Right renal cortex interstitium (tissue), 3 donors: ENCODE measurements at places on chromosomes 2 and 18.
A peak's percentile ranks its signal among the peaks of the same experiment; 100 is the strongest.

DNA sequence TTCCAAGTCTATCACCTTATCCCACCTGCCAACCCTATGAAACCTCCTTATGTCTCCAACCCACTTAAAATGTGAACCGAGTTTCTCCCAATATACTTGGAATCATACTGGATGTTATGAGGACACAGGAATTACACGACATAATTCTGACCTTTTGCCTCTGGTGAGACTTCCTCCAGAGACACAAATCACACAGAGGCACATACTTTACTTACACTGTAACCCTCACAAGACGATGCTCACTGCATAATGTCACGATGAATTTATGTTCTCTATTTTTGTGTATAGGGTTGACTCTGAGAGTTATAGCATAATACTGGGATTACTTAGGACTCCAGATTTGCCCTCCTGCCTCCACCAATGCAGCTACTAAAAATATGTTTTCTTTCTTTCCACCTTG is 28.0 kb upstream of the SETBP1 start:
- DNase-seq: no peak

- DNase-seq: no peak
Measured at GRCh38 chr18:74278058-74278457, 13.7 kb downstream of the CYB5A start.

- no peak for DNase-seq
Measured at GRCh38 chr18:56831988-56832387, 180.8 kb downstream of the WDR7 start.

GRCh38 chr2:86624267-86624547 is 542 bp upstream of the RNF103 start:
- DNase-seq: no peak

DNA sequence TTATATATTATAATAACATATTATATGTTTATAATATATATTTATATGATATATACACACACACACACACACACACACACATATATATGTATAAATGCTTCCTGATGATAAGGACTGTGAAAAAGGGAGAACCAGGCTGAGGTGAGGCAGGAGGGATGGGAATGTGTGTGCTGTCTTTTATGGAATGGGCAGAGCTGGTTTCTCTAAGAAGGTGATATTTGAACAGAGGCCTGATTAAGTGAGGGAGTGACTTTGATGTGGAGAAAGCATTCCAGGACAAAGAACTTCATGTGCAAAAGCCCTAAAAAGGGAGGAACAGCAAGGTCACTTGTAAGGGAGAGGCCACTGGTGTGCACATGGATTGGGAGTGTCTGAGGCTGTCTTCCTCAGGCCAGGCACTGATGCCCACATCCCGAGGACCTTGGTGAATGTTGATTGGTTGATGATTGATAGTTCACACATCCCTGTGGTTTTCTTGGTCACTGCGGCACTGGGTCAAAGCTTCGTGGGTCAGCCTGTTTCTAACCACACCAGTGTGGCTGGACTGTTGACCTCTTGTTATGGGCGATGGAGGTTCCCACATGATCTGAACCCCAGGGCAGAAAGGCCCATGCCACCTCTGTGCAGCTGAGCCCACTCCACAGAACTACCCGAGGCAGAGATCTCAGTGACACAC is 196.9 kb downstream of the MYCN start:
- DNase-seq: no peak

DNA sequence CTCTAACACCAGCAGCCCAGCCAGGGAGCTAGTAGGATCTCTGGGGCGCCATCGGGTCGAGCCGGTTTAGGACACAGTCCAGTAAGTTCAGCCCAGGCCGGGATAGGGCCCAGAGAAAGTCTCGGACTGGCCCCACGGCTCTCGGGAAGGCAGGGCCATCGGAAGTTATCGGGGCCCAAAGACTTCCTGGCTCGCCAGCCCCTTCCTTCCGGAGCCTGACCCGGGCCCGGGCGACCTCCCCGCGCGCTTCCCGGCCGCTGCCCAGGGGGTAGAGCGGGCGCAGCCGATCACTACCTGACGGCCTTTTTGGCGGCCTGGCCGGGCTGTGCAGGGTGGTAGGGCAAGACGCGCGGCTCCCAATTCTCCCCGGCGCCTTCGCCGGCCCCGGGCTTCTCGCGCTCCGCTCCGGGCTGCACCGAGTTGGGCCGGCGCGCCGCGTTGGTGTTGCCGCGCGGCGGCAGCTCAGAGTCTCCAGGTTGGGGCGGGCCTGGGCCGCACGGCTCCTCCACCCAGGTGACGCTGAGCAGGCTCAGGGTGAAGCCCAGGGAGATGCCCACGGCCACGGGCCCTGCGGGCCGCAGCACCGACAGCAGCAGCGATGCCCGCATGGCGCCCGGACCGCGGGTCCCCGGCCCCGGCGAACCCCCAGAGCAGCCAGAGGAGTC is 546 bp downstream of the CHPF start:
- DNase-seq: no peak

- no peak for DNase-seq
Measured at GRCh38 chr2:121333834-121334558, 49.0 kb upstream of the TFCP2L1 start.

GRCh38 chr2:46521215-46521683 is 41.9 kb downstream of the TMEM247 start:
- DNase-seq: no peak

DNA sequence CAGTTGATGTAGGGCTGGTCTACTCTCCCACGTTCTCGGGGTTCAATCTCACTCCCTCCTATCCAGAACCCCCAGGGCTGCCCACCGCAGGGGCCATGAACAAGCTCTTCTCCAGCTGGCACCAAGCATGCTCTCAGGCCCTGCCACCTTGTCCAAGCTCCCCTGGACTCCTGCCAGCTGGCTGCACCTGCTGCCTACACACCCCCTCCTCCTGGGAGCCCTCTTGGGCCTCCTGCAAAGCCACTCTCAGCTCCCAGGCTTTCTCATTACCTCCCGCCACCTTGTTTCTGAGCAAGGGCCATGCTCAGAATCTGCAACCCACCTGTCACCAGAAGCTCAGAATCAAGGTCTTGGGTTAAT is 56.0 kb downstream of the HDAC4 start:
- DNase-seq: no peak

- no peak for DNase-seq
Measured at GRCh38 chr2:101432411-101433181, 42.3 kb downstream of the RFX8 start.

DNA sequence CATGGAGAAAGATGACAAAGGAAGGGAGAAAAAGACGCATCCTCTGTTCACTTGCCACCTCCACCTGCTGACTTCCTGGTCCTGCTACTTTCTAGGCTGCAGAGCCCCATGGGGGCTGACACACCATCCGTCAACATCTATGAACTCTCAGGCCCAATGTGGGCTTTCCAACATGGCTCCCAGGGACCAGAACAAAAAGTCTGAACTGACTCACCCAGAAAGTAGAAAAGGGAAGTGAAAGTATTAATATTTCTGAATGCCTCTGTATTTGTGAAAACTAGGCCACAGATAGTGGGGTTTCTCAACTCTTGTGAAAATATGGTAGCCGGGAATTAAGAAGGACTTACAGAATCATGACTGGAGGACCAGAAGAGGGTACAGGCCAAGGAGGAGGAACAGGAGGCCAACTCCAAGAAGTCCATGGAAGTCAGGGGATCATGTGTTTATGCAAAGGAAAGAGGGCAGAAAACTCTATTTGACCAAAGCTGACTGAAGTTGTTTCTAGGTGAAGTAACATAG is 123.1 kb upstream of the CAB39 start:
- no peak for DNase-seq

DNA sequence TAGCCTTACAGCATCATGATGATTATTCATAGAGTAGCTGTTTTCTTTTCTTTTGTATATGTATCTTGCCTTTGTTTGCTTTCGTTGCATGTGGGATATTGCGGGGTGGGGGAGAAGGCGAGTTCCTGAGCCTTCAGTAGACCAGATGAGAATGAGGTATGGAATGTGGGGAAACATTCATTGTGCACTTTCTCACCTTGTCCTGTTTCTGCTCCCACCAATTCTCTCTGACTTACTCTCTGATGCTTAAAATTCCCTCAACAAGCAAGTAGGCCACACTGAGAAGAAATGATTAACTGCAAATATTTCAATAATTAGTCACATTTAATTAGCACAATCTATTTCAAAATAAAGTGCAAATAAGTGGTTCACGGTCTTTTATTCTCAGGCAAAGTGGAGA is 31.0 kb downstream of the GKN2 start:
- DNase-seq: no peak

- no peak for DNase-seq
Measured at GRCh38 chr2:74836675-74837401, 2.9 kb downstream of the HK2 start.

GRCh38 chr18:33751613-33752221 is 173.7 kb downstream of the ASXL3 start:
- DNase-seq: no peak

- no peak for DNase-seq
Measured at GRCh38 chr2:40550085-40550484, 98.2 kb upstream of the SLC8A1 start.

DNA sequence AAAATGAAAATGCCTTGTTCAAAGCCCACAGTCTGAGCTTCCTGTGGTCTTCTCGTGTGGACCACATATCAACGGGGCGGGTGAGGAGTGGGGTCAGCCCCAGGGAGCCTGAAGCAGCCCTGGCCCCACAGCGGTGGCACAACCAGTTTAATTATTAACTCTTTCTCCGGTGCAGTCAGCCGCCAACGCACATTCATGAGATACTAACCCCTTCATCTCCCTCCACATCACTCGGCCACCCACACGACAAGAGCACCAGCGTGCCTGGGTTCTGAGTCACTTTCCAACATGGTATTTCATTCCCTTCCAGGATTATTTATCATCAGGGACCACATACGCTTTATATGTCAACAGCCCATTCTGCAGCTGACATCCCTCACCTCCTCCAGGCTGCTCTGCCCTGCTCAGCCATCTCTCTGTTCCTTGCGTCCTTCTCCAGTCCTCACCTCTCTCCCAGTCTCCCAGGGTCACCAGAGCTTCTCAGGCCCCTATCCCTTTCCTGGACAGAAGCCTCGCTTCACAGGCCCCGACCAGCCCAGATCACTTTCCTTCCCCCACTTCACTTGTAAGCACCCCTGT is 48.0 kb upstream of the ID2 start:
- no peak for DNase-seq

DNA sequence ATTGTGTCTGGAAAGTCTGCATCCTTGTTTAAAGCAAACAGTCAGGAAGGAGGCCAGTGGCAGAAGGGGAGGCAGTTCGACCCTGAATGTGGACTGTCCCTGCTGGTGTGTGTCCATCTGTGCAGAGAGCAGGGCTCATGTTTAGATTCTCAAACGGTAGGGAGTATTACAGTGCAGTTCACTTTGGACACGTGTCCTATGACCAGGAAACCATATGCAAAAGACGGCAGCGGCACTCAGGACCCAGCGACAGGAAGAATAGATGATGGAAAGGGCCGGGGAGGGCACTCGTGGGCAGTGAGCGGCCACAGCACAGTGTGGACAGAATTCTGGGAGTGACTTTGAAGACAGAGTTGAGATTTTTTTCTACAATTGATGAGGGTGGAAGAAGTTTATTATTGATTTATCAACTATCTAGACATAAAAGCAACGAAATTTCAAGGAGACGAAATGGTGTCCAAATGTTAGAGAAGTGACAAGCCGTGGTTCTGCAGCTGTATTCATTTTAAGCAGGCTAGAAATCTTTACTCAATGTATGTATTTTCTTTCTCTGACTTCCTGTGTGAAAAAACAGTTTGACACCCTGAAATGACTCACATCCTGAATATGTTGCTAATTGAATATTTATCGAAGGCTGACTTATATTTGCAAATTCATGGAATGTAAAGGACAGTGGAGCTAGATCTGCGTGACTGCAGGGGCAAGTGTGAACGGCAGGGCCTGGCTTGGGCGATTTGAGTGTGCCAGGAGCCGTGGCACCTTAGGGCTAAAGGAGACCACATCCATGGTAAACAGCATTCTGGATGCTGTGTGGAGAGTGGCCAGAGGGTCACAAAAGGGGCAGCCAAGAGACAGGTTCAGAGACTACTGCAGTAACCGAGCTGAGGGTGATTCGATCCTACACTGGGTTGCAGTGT is 214.2 kb downstream of the PTGR3 start:
- no peak for DNase-seq

DNA sequence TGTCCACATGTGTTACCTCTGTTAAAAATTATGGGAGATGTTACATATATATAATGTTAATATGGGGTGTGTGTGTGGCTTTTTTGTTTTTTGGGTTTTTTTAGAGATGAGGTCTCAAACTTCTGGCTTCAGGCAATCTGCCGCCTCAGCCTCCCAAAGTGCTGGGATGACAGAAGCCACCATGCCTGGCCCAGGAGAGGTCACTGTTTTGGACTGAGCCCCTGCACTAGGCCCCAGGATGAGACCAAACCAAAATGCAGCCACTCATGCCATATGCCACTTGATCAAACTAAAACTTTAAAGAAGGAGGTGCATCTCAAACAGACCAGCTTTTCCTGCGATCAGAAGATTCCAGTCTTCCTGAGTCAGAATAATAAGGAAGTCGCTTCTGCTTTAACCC is 2.5 kb downstream of the ADI1 start:
- DNase-seq: no peak

GRCh38 chr18:61935362-61935761 is 42.6 kb upstream of the RNF152 start:
- DNase-seq: no peak

DNA sequence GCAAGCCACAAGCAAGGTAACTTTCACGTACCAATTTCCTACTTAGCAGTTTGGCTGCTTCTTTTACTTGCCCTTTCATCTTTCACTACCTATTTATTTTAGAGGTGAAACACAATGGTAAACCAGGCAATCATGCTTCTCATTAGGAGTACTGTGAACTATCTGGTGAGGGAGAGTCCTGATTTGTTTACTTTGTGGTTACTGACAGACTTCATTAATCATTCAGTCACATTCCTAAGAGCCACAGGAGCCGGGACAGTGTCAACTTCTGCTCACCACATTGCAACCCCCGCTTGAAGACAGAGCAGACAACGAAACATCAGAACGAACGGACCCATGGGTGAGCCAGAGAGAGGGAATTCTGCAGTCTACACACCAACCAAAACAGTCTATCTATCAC is 28.8 kb downstream of the TUBB6 start:
- DNase-seq: no peak

GRCh38 chr18:10379522-10379921 is 74.9 kb upstream of the APCDD1 start:
- no peak for DNase-seq

GRCh38 chr2:47015206-47015605 is 99.6 kb upstream of the MCFD2 start:
- no peak for DNase-seq

DNA sequence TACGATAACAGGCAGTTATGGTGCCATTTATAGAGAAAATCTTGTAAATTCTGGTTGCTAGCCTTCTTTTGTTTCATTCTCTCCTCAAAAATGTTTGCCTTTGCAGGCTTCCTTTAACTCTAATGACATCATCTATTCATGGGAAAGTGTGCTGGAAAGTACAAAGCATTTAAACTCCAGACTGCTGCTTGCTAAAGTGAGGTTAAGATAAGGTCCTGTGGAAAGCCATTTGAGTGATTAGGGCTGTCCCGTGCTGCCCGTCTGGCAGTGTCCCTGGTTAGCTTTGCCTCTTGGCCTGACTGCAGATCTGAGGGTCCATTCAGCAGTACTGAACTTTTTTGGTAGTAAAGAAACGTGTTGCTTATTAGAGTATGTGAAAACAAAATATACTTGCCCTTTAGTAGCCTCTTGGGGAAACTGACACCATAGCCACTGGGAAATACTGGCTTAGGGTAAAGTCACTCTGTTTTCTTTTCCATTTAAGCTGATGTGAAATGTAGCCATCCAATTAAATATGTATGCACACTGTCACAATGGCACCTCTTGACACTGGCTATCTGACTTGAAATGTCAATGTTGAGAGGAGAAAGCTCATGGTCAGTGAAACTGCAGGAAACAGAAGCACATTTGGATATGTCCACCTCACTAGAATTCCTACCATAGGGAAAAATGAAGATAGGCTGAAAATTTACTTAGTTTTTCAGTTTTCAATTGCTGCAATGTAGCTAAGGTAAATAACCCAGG is 321.5 kb downstream of the SLC8A1 start:
- DNase-seq: peak; percentile 10
